ENCODE measurements at places on chromosomes 6 and 20. TPM values are rescaled to one million over a fixed set of nuclear protein-coding genes. Genes with fewer than 3 reads are reported as not detected.

DNA sequence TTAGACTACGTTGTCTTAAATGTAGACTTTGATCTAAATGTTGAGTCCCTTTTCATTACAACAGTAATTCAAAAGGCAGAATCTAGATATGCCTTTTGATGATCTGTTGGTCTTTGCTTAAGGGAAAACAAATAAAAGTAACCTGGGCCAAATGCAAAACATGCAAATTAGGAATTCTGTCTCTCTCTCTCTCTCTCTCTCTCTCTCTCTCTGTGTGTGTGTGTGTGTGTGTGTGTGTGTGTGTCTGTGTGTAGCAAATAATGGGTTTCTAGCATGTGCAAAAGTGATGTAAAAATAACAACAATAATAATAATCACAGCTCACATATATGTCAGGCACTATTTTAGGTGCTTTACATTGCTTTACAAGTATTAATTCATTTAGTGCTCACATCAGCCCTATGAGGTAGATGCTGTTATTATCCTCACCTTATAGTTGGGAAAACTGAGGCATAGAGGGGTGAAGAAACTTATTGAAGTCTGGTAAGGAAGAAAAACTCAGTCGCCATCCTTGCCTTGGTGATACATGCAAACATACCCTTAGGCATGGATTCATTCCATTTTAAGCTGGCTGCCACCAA is 160.3 kb upstream of the ZNF217 start:
- H3K27ac ChIP-seq = peak overlapping the region; percentile 91
- no peak overlapping the region for H3K4me3 ChIP-seq
- DNase-seq = no peak
- no peaks in the 10 kb centered on the region for H3K36me3 ChIP-seq

- H3K27ac ChIP-seq = peak overlapping the region; percentile 58
- H3K27me3 ChIP-seq = no peaks in the 10 kb centered on the region
- H3K4me1 ChIP-seq = no peaks in the 10 kb centered on the region
- H3K36me3 ChIP-seq = no peaks in the 10 kb centered on the region
Measured at GRCh38 chr6:145756170-145756662, 20.9 kb upstream of the EPM2A start.

- H3K4me3 ChIP-seq = no peak overlapping the region
- H3K36me3 ChIP-seq = no peaks in the 10 kb centered on the region
- DNase-seq = peak; percentile 26
- peak overlapping the region; percentile 40 for H3K27ac ChIP-seq
Measured at GRCh38 chr6:110681543-110682459, 133.5 kb downstream of the CDK19 start.

- DNase-seq = no peak
- no peaks in the 10 kb centered on the region for H3K36me3 ChIP-seq
- no peaks in the 10 kb centered on the region for H3K4me1 ChIP-seq
- no peak overlapping the region for H3K4me3 ChIP-seq
Measured at GRCh38 chr6:159261995-159262394, 92.8 kb downstream of the FNDC1 start.

GRCh38 chr6:43845646-43846045 is 75.6 kb downstream of the VEGFA start:
- H3K4me1 ChIP-seq = peaks cover 15% of the 10 kb centered on the region
- H3K4me3 ChIP-seq = no peak overlapping the region
- no peak overlapping the region for H3K27ac ChIP-seq
- H3K36me3 ChIP-seq = no peaks in the 10 kb centered on the region
- no peaks in the 10 kb centered on the region for H3K27me3 ChIP-seq
- DNase-seq = no peak

GRCh38 chr6:86122086-86122485 is 479.4 kb upstream of the SYNCRIP start:
- H3K27ac ChIP-seq = no peak overlapping the region
- no peaks in the 10 kb centered on the region for H3K4me1 ChIP-seq
- DNase-seq = no peak

Gene PDE7B
- 9.2 TPM for total RNA-seq

Gene ECI2
- 102 TPM for total RNA-seq

Gene CRISP3
- not detected for total RNA-seq

DNA sequence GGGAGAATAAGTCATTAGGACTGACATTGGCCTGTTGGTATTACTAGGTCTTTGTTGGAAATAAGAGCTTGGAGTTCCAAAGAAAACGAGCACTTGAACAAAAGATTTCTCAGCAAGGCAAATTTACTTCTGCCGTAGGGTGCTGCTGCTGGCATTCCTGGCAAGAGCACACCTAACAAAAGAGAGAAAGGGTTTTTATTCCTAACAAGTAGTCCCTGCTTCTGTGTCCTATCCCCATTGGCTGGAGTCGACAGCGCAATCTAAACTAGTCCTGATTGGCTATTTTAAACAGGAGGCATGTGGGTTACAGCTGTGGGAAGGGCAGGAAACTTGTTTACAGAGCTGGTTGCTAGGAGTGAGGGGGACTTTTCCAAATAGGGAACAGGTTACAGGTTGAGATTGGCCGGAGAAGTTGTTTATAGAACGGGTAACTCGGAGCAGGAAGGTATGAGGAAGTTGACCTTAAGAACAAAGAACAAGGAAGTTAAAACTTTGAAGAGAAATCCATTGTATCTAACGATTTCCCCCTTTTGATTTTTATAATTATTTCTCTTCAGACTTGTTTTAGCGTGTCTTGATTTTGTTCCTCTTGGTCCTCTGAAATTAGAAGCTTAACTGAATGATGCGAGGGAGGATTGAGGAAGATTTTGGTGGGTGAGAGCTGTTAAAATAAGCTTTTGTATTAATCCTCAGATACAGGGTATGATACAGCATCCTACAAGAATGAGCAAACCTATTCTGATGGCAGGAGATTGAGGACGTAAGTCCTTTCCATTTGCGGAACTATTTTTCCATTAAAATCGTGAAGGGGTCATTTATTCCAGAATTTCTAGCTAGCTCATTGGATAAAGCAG is 3.4 kb upstream of the ZNFX1 start:
- H3K4me1 ChIP-seq = peaks cover 62% of the 10 kb centered on the region
- no peaks in the 10 kb centered on the region for H3K27me3 ChIP-seq
- DNase-seq = peak; percentile 89
- H3K27ac ChIP-seq = peak overlapping the region; percentile 91
- H3K4me3 ChIP-seq = peak overlapping the region; percentile 71
- no peaks in the 10 kb centered on the region for H3K36me3 ChIP-seq

- H3K27ac ChIP-seq = no peak overlapping the region
- H3K4me1 ChIP-seq = peaks cover 13% of the 10 kb centered on the region
- DNase-seq = no peak
- H3K4me3 ChIP-seq = no peak overlapping the region
Measured at GRCh38 chr6:43923376-43924221, 153.6 kb downstream of the VEGFA start.

DNA sequence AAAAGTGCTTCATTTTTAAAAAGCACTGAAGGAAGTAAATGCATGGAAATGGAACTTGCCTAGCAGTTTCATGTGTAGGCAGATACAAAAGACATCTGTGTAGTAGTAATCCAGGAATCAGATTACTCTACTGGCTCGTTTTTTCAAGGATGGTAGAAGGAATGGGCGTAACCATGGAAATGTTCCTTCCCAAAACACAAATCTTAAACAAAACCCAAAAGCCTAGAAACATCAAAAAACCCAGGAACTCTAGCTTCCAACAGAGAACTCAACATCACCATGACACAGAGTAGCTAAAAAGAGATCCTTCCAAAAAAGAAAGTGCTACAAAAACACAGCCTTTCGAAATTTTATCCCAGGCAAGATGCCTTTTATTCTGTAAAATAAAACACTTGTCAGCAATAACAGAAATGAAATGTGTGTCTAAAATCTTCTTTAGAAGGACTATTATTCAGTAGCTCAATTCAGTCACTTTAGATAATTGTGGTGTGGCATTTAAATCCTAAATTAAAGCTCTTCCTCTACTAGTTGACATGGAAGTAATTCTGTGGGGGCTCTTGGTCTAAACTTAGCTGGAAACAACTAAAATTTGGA is 81.7 kb downstream of the FAM217A start:
- no peak overlapping the region for H3K4me3 ChIP-seq
- no peaks in the 10 kb centered on the region for H3K36me3 ChIP-seq
- no peak for DNase-seq
- no peaks in the 10 kb centered on the region for H3K27me3 ChIP-seq
- peaks cover 4% of the 10 kb centered on the region for H3K4me1 ChIP-seq

- H3K4me1 ChIP-seq = no peaks in the 10 kb centered on the region
- H3K36me3 ChIP-seq = no peaks in the 10 kb centered on the region
- DNase-seq = no peak
- H3K4me3 ChIP-seq = no peak overlapping the region
- no peaks in the 10 kb centered on the region for H3K27me3 ChIP-seq
Measured at GRCh38 chr6:22738194-22738593, 168.8 kb downstream of the HDGFL1 start.

GRCh38 chr20:20505554-20505953 is 137.7 kb downstream of the INSM1 start:
- no peak for DNase-seq
- no peaks in the 10 kb centered on the region for H3K36me3 ChIP-seq
- no peak overlapping the region for H3K27ac ChIP-seq
- H3K27me3 ChIP-seq = no peaks in the 10 kb centered on the region
- no peak overlapping the region for H3K4me3 ChIP-seq

Gene CLPSL2
- not detected for total RNA-seq

Gene GGTLC1
- not detected for total RNA-seq

- H3K4me1 ChIP-seq = peaks cover 3% of the 10 kb centered on the region
- no peak overlapping the region for H3K27ac ChIP-seq
- no peak overlapping the region for H3K4me3 ChIP-seq
- DNase-seq = no peak
Measured at GRCh38 chr6:90083891-90084290, 189.6 kb downstream of the GJA10 start.

- no peak overlapping the region for H3K4me3 ChIP-seq
- H3K27ac ChIP-seq = no peak overlapping the region
Measured at GRCh38 chr20:50628853-50629669, 62.3 kb downstream of the RIPOR3 start.

Gene ACSS1
- 20.5 TPM for total RNA-seq

Gene PSORS1C1
- 0.80 TPM for total RNA-seq

- no peaks in the 10 kb centered on the region for H3K27me3 ChIP-seq
- H3K4me1 ChIP-seq = peaks cover 14% of the 10 kb centered on the region
- H3K4me3 ChIP-seq = peak overlapping the region; percentile 51
- H3K27ac ChIP-seq = peak overlapping the region; percentile 100
- DNase-seq = peak; percentile 70
Measured at GRCh38 chr20:10672624-10673127, 1.1 kb downstream of the JAG1 start.

Gene DSP
- total RNA-seq = 123 TPM

DNA sequence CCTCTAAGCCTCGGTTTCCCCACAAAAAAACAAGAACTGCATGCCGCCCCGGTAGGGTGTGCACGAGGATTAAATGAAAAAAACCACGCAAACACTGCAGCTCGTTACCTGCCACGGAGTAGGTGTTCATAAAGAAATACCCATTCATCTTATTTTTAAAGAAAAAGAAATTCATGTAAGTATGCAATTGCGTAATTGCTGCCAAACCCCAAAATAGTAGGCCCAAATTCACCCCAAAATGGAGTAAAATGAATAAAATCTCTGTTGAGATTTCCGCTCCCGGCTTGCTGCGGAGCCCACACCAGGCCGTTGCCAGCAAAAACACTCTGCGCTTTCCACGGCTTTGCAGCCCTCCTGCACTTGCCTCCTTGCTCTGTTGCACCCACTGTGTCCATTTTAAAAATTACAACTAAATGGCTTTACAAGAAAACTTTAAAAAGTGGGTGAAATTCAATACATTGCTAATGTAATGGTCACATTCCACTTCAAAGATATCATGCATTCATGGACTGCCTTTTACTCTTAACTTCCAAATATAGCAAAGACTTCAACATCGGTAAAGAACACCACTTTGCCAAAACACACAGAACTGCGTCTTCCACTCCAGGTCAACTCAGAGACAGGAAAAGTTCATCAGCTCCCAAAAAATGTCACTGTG is 125.0 kb downstream of the ZMYND8 start:
- no peaks in the 10 kb centered on the region for H3K36me3 ChIP-seq
- no peaks in the 10 kb centered on the region for H3K27me3 ChIP-seq
- peak overlapping the region; percentile 33 for H3K27ac ChIP-seq
- H3K4me1 ChIP-seq = peaks cover 4% of the 10 kb centered on the region

GRCh38 chr6:43075670-43076463 is at the start of gene PTK7:
PTK7 (plus strand) TSS chr6:43076314; CDS start chr6:43076489, 175 bp downstream.
- peak within 1 kb of the TSS; percentile 96 for H3K27ac ChIP-seq
- peak; percentile 89 for DNase-seq
- no peaks in the 10 kb centered on the region for H3K27me3 ChIP-seq
- H3K4me3 ChIP-seq = peak within 1 kb of the TSS; percentile 99

Gene ARFGEF3
- total RNA-seq = 3.9 TPM

Gene VSX1
- not detected for total RNA-seq

Gene SALL4
- 12.7 TPM for total RNA-seq

Gene TP53TG5
- not detected for total RNA-seq

DNA sequence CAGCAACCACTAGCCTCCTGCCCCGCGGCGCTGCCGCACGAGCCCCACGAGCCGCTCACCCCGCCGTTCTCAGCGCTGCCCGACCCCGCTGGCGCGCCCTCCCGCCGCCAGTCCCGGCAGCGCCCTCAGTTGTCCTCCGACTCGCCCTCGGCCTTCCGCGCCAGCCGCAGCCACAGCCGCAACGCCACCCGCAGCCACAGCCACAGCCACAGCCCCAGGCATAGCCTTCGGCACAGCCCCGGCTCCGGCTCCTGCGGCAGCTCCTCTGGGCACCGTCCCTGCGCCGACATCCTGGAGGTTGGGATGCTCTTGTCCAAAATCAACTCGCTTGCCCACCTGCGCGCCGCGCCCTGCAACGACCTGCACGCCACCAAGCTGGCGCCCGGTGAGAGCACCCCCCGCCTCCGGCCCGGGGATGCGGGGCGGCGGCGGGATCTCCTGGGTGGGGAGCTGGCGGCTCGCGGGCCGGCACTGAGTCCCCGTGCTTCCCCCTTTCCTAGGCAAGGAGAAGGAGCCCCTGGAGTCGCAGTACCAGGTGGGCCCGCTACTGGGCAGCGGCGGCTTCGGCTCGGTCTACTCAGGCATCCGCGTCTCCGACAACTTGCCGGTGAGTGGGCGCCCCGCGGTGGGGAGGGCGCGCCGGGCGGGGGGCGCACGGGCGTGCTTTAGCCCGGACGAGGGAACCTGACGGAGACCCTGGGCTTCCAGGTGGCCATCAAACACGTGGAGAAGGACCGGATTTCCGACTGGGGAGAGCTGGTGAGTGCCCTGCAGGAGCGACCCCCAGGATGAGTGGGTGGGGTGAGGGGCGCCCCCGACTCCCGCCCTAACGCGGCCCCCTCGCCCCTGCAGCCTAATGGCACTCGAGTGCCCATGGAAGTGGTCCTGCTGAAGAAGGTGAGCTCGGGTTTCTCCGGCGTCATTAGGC is 585 bp downstream of the PIM1 start:
- peaks cover 4% of the 10 kb centered on the region for H3K36me3 ChIP-seq
- peak; percentile 80 for DNase-seq
- H3K4me3 ChIP-seq = peak overlapping the region; percentile 97
- H3K27ac ChIP-seq = peak overlapping the region; percentile 97
- peaks cover 11% of the 10 kb centered on the region for H3K4me1 ChIP-seq

GRCh38 chr20:14441201-14441600 is 103.8 kb upstream of the FLRT3 start:
- H3K4me3 ChIP-seq = no peak overlapping the region
- H3K27ac ChIP-seq = no peak overlapping the region
- H3K27me3 ChIP-seq = no peaks in the 10 kb centered on the region
- no peaks in the 10 kb centered on the region for H3K4me1 ChIP-seq

- H3K4me3 ChIP-seq = no peak overlapping the region
- DNase-seq = no peak
- no peaks in the 10 kb centered on the region for H3K36me3 ChIP-seq
Measured at GRCh38 chr20:54028276-54029011, 42.0 kb downstream of the BCAS1 start.

GRCh38 chr6:148716811-148717210 is 30.0 kb upstream of the UST start:
- H3K4me1 ChIP-seq = no peaks in the 10 kb centered on the region
- no peak for DNase-seq
- H3K4me3 ChIP-seq = no peak overlapping the region
- H3K27ac ChIP-seq = no peak overlapping the region
- H3K36me3 ChIP-seq = no peaks in the 10 kb centered on the region

Gene PIGT
- total RNA-seq = 67.1 TPM

Gene SERINC1
- 226 TPM for total RNA-seq
